ENCODE measurements at places on chromosomes 6 and 20. TPM values are rescaled to one million over a fixed set of nuclear protein-coding genes. Genes with fewer than 3 reads are reported as not detected.
A peak's percentile ranks its signal among the peaks of the same experiment; 100 is the strongest.

DNA sequence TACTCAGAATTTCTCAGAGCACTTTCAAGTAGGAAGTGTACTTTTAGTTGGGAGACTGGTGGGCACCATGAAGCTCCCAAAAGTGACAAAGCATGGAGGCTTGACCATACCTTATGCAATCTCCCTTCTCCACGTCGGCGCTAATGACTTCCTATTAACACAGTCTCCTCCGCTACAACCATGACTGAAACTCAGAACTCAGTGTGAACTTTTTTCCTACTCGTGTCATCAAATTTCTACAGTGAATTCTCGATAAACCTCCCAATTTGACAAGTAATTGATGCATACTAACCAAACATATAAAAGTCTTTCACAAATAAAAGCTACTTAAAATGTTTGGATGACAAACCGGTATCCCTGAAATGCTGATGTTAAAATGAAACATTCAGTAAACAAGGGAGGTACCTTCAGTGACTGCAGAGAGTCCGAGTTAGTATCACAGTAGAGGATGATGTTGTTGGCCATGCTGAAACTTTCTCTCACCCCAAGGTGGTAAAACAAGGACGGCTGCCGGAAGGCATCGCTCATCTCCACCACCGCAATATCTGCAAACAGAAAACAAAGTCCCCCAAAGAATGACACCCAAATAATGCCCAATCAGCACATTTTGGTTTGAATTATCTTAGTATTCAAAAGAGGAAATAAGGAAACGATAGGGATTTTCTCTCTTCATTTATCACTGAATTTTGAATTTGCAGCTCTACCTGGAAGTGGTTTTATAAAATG lies 72.1 kb downstream of the MAP3K5 start:
- no peak for DNase-seq

- peak; percentile 78 for DNase-seq
Observed at GRCh38 chr6:166412156-166412910, 29.6 kb upstream of the MPC1 start.

- no peak for DNase-seq
Observed at GRCh38 chr20:33081411-33082154, 2.1 kb downstream of the BPIFB4 start.

DNA sequence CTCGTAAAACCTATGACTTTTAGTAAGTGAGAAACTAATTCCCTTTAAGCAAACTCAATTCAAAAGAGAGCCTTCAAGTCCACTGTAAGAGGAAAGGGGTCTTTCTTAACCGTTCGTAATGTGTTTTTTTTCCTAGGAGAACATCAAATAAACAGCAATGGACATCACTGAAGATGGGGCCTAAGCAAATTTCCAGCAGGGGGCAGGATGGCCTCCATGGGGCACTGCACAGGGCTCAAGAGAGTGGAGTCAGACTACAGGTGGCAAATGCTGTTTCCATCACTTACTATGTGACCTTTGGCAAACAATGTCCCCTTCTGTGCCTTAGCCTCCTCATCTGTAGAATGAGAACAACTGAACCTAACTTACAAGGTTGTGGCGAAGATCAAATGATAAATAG lies 88.7 kb downstream of the ARHGAP18 start:
- no peak for DNase-seq

GRCh38 chr6:27078734-27079357 lies 168.7 kb upstream of the PRSS16 start:
- peak; percentile 54 for DNase-seq

- peak; percentile 59 for DNase-seq
Observed at GRCh38 chr6:138197570-138197969, 20.7 kb downstream of the PBOV1 start.

DNA sequence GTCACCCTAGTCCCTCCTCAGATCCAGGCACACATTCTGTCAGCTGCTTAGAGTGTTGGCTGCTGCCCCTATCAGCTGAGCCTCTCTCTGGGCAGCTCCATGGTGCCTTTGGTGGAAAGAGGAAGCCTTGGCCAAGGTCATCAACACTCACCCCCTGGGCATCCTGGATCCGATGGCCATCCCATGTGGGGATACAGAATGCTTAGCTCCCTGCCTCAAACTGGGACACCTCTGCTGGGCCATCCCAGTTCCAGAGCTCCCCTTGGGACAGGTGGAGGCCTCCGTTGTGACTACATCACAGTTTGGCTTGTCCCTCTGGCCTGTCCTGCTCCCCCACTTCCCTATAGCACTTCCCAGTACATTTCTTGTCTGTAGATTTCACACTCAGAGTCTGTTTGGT lies 45.6 kb downstream of the TOX2 start:
- no peak for DNase-seq

DNA sequence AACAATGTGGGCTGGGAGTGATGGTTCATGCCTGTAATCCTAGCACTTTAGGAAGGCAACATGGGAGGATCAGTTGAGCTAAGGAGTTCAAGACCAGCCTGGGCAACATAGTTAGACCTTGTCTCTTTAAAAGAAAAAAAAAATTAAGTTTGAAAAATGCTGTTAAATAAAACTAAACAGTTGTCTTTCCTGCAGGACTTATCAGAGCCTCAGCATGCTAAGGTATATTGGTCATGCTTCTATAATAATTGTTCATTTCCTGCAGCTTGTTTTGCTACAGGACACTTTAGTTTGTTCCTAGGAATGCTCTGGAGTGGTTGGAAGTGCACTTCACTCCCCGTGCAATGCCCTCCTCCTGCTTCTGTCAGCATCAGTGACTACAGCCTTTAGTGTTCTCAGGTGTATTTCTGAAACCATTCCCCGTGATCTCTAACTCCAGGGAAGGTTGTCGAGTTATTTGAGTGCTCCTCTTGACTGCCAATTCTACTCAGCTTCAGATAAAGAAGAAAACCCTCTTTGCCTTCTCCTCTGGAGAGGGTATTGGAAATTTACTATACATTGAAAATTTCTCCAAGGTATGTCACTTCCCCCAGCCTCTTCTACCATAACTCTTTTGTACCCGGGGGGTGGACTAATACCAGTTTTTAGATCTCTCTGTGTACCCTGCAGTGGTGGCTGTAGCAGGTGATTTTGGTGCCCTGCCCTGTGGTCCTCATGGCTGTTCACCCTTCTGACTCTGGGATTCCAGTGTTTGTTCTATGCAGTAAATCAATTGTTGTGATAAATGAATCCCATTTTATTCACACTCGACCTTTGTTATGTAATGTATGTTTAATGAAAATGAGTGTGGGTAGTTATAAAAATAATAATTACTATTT lies 33.8 kb downstream of the NHLRC1 start:
- DNase-seq: no peak

GRCh38 chr6:28940294-28940857 lies 16.6 kb upstream of the TRIM27 start:
- DNase-seq: peak; percentile 37

GRCh38 chr20:62535964-62536363 lies 60.2 kb upstream of the GATA5 start:
- peak; percentile 70 for DNase-seq

DNA sequence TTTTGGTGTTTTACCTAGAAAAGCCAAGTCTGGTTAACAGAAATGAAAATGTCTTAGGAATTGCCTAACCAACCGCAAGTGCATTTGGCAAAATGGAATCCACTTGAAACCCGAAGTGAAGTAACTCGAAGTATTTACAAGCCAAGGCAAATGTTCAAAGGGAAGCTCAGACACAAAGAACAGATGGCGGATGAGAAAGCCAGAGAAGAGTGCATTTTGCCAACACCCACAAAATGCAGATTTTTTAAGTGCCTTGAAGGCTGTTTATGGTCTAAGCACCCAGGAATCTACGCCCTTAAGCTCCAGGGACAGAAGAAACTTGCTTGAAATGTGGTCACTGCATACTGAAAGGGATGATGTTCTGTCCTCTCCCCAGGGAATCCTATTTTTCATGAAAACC lies 70.0 kb upstream of the TBXT start:
- no peak for DNase-seq

DNA sequence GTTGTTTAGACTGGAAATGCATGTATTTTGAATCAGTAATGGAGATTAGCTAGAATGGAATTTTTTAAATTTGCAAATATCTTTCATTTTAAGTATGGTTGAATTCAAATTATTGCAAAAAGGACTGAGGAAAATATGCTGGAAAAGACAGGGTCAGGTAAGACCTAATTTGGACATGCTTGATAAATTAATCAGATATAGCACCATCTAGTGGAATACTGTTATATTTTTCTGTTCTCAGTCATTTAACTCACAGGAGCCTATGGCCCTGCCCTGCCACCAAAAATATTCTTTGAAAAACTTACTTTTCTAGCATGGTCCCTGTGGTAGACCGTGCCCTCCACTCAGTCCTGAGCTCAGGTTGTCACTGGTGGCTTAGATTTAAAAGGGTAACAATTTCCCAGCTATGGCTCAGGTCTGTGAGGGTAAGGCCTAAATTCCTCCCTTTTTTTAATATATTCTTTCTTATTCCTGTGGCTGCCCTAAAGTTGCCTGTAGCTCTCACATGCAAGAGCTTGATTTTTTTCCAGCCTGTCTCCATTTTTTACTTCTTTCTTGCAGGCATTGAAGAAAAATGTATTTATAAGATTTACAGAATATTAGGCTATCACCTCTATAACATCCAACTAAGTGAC lies 25.3 kb upstream of the KIAA1586 start:
- DNase-seq: no peak

DNA sequence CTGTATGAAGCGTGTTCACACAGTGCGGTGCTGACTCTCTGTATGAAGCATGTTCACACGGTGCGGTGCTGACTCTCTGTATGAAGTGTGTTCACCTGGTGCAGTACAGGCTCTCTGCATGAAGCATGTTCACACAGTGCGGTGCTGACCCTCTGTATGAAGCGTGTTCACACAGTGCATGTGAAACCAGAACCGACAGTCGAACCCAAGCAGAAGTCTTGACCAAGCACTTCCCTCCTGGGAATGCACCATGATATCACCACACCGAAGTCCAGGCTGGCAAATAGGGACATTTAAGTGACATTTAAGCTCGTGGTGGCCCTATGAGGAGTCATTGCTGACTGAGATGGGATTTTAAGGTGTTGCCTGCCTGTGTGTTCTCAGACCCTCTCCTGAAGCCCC lies 11.3 kb upstream of the SERPINB1 start:
- no peak for DNase-seq

GRCh38 chr20:26209171-26209941 lies 512.7 kb upstream of the ZNF337 start:
- peak; percentile 87 for DNase-seq

GRCh38 chr6:132227904-132228303 lies 173.4 kb downstream of the MOXD1 start:
- DNase-seq: no peak

- DNase-seq: no peak
Observed at GRCh38 chr6:156970595-156971112, 193.5 kb downstream of the ARID1B start.

DNA sequence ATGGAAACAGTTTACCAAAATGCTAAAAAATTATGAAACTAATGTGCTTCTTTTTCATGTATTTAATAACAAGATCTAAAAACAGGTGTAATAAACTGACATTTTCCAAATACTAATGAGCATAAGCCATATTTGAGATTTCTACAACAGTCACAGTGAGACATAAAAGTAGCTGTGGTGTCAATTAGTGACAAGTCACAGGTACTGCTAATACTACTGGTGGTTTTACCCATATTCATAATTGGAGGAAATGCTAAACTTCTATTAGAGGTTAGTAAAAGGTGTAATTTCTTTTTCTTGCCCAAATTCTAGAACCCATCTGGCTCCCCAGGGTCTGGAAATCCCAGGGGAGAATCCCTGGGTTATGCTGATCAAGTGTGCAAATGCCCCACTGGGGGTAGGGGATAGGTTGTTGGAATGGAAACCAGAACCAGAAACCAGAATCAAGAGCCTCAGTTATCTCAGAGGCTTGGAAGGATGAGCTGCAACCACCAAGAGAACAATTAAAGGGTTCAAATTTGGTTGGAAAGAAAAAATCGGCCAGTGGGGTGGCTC lies 7.1 kb upstream of the GTF2H4 start:
- no peak for DNase-seq

DNA sequence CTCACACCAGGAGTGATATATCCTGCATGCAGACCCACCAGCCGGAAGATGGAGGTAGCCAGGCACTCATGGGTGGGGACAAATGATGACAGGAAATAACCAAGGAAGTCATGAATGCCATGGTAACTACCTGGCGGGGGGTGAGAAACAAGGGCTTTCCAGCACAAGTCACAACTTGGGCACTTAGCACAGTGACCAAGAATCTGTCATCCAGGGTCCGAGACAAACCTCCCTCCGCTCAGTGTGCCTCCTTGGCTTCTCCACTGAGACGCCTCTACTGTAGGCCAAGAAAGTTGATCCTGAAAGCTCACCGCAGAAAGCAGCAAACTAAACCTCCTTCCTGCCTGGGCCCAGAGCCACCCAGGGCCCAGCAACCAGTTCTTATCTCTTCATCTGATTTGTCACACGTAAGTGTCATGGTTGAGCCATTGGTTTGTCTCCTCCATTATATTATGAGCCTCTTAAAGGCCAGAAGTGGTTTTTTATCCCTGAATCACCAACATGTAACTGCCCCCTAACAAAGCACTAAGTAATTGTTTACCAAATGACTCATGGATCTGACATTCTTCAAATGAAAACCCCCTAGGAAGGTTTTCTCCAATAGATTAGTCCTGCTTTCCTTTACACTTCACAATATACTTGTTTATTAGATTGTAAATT lies 84.3 kb upstream of the TAB2 start:
- DNase-seq: no peak

DNA sequence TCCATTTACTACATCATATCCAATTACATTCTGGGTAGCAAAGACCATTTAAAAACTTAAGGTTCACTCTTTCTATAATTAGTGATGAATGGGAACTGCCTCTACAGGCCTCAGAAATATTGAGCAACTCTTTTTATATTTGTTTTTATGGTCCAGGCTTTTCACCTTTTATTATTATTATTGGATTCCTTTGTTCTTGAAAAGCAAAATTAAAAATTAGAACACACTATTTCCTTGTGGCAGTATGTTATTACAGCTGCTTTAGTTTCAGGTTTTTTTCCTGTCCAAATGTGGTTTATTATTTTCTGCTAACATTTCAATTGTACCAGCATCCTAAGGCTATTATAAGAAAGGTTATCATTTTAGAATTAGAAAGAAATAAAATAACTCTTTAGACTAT lies 150.1 kb downstream of the FARS2 start:
- DNase-seq: no peak

Gene PPP1R14C
- 34.5 TPM for total RNA-seq

Gene ARMH2
- not detected for total RNA-seq

Gene TNNC2
- total RNA-seq: 0.37 TPM

Gene HCK
- 84.5 TPM for total RNA-seq

Gene SLC2A10
- total RNA-seq: 93.2 TPM

Gene KCNG1
- total RNA-seq: 0.20 TPM

Gene IRAK1BP1
- 4.8 TPM for total RNA-seq

Gene PDYN
- not detected for total RNA-seq

Data from upper lobe of left lung (tissue), 6 donors.